Upper lobe of left lung (tissue), 6 donors: ENCODE measurements at places on chromosomes 13 and 19.
A peak's percentile ranks its signal among the peaks of the same experiment; 100 is the strongest.

DNA sequence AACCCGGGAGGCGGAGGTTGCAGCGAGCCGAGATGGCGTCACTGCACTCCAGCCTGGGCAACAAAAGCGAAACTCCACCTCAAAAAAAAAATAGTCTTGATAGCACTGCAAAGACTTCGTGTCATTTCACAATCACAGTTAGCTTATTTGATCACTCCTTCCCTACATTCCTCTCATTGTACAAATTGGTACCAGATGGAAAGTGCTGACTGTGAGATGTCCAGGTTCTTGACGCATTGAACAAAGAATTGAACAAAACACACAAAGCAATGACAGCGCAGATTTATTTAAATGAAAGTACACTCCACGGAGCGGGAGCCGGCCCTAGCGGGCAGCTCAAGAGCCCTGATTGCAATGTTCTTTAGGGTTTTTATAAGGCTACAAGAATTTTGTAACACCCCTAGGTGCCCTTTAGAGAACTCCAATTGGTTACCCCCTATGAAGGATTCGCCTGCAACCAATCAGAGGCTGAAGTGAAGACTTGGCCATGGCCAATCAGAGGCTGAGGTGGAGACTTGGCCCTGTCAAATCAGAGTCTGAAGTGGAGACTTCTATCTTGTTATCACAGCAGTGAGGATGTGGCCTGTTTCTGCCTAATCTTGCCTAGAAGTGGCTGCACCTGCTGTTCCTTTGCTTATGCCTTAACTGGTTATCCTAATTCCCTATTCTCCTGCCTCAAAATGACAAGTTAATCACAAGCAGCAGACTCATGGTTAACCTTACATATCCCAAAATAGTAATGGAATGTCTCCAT is 16.7 kb downstream of the ZNF556 start:
- no peak for DNase-seq

GRCh38 chr13:40490086-40490758 is 176.2 kb downstream of the FOXO1 start:
- DNase-seq, result no peak

DNA sequence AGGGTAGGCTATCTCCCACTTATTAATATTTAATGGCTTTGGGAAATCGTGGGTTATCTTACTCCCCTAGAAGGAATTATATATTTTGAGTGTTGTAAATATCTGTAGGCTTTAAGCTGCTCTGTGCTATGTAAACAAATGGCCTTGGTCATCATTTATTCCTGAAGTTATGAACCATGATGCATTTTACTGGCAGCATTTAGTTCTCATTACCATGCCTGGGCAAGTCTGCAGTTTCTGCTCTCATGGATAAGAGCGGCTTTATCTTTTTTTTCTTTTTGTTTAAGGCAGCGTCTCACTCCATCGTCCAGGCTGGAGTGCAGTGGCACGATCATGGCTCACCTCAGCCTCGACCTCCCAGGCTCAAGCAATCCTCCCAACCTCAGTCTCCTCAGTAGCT is 156.1 kb downstream of the IRS2 start:
- DNase-seq, result no peak

- DNase-seq, result peak; percentile 22
Observed at GRCh38 chr13:114107686-114108081, 24.7 kb downstream of the RASA3 start.

- DNase-seq, result no peak
Observed at GRCh38 chr13:40151673-40152072, 496.2 kb downstream of the COG6 start.

- peak; percentile 86 for DNase-seq
Observed at GRCh38 chr13:53201454-53202225, 173.0 kb downstream of the OLFM4 start.
